ENCODE measurements at places on chromosomes 4 and X.

DNA sequence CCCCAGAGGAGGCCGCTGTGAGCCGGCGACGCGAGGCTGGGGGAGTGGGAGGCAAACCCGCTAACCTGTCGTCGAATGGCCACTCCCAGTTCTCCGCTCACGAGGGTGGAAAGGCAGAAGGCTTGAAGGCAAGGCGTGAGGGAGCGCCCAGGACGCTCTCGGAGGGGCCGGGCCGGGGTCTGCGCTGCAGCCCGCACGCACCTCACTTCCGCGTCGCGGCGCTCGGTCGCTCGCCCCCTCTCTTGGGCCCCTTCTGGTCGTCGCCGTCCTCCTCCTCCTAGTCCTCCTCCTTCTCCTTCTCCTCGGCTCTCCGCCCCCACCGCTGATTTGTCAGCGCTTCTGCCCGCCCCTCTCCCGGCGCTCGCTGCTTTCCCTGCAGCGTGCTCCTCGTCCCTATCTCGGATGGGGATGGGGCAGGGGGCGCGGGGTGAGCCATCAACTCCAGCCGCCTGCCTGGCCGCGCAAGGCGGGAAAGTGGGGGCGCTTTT is at the start of gene SNCA:
Gene SNCA (minus strand): TSS at position 265 of the 488 bp plus-strand sequence. CDS start 1,494 bp downstream, outside the sequence.
- peak; percentile 47 for DNase-seq

GRCh38 chr4:88630756-88631155 is 38.5 kb downstream of the HERC3 start:
- no peak for DNase-seq

DNA sequence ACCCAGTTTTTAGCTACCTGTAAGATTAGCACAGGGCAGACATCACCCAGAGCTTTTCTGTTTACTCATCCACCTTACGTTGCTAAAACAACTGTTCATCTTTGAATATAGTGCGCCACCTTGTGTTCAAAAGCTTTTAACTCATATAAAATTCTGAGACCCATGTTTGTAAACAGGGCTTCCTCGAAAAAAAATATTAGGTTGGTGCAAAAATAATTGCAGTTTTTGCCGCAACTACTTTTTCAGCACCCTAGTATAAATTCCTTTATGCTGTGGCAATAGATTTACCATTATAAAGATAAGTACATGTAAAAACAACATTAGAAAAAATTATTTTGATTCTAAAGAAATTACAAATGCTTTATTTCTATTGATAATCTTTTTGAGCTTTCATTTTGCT is 147.9 kb downstream of the LRBA start:
- peak; percentile 69 for DNase-seq

- no peak for DNase-seq
Observed at GRCh38 chr4:70994387-70995099, 1.1 kb downstream of the DCK start.

- no peak for DNase-seq
Observed at GRCh38 chr4:18214411-18215055, 193.0 kb upstream of the LCORL start.

- DNase-seq: no peak
Observed at GRCh38 chrX:129779747-129780146, at the start of gene SASH3. TSS of gene SASH3 (plus strand) at chrX:129779949. CDS start at chrX:129780098, 149 bp downstream.
